ENCODE measurements at places on chromosomes 12 and 14. TPM values are rescaled to one million over a fixed set of nuclear protein-coding genes. Genes with fewer than 3 reads are reported as not detected.

Gene RGS6
- 0.47 TPM for total RNA-seq

Gene KIF5A
- total RNA-seq: 0.99 TPM

Gene GMPR2
- total RNA-seq: 67.2 TPM

Gene TRHDE
- total RNA-seq: not detected

Gene ADIPOR2
- 64.4 TPM for total RNA-seq

Gene STAT2
- 194 TPM for total RNA-seq

DNA sequence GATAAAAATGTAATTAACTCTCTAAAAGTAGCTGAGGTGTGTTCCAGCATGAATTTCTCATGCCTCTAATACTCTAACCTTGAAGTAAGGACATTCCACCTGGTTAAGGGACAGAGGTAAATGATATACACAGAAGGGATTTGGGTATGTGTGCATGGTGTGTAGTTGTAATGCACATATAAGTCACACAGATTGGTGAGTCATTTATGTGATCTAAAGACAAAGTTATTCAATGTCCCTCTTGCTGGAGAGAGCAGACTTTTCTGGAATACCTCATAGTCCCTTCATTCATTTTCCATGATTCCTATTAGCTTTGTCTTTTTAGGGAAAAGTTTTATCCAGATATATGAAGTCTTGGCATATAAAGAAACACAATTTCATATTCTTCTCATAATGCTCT, 234.9 kb downstream of the SNAPC1 start:
- DNase-seq: no peak

GRCh38 chr14:94029265-94029664, 3.1 kb downstream of the OTUB2 start:
- DNase-seq: no peak

GRCh38 chr12:3200814-3201233, 123.6 kb downstream of the TSPAN9 start:
- no peak for DNase-seq

- no peak for DNase-seq
Measured at GRCh38 chr14:26381405-26381804, 216.4 kb downstream of the NOVA1 start.

- DNase-seq: no peak
Measured at GRCh38 chr14:79076428-79076827, 906.3 kb downstream of the NRXN3 start.

- DNase-seq: no peak
Measured at GRCh38 chr12:31524791-31525495, 66.0 kb downstream of the DENND5B start.

DNA sequence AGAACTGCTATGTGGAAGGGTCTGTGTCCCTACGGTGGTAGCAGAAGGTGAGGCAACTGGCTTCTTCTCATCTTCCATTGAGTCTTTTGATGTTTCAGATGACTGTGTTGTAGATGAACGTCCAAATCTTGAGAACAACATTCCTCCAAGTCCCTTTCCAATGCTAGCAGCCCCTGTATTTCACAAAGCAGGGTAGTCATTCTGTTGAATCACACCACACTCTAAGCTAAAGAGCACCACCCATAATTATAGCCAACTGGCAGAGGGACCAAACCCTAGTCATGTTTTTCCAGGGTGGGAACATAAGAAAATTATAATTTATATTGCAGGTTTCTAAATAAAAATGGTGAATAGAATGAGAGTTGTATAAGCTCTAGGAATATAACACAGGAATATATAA, 98.7 kb downstream of the DDHD1 start:
- no peak for DNase-seq

DNA sequence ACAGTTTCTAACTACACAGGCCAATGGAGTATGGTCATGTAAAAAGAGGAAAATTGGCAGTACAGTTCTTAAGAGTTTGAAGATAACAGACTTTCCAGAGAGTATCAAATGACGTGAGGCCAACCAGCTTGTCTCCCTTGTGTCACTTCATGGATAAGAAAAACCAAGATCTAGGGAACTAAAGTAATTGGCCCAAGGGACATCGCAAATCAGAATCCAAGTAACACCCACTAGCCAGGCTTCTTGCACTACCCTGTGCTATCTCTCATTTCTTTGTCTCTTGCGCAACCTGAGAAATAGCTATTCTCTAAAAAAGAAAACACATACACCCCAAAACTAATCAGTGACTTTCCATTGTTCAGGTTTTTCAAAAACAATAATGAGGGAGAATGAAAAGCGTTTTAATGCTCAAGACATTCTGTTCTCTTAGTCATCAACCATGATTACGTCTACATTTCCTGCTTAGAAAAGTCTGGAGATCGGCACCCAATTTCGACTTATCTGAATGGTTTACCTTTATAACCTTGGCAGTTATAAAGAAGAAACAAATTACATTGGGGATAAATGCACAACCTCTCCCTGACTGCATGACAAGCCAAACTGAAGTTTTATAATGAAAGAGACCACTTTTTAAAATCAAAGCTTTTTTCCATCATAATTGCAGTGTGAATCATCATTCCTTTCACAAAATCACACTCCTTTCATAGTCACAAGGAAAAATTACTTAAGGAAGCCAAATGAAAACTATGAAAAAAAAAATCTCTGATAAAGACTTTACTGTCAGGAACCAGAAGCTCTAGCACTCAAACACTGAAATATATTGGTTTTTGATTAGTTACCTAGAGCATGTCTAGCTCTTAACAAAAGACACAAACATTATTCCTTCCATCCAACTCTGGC, 42.1 kb downstream of the TMTC1 start:
- no peak for DNase-seq

GRCh38 chr12:45981075-45981837, 9.1 kb downstream of the SCAF11 start:
- DNase-seq: no peak

GRCh38 chr14:89563471-89563870, 146.4 kb upstream of the FOXN3 start:
- DNase-seq: no peak

- DNase-seq: no peak
Measured at GRCh38 chr14:103199124-103199523, 75.9 kb downstream of the TNFAIP2 start.
